ENCODE measurements at places on chromosomes 11 and 22.
A peak's percentile ranks its signal among the peaks of the same experiment; 100 is the strongest.

DNA sequence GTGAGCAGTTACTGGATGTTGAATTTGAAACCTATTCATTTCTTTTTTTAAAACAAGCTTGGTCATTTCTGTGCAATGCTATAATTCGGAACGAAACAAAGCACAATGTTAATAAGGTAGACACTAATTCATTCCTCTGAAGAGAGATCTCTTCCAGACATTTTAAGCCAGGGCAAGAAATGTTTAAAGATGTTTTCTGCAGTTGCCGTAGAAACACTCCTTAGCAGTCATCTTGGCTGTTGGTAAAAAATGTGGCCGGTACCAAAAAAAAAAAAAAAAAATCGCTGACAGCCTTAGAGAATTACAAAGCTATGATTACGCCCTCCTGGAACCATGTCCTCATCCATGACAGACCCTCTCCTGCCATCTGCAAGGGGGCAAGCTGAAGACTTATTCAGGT is 66.4 kb upstream of the TTC12 start:
- no peak for DNase-seq

DNA sequence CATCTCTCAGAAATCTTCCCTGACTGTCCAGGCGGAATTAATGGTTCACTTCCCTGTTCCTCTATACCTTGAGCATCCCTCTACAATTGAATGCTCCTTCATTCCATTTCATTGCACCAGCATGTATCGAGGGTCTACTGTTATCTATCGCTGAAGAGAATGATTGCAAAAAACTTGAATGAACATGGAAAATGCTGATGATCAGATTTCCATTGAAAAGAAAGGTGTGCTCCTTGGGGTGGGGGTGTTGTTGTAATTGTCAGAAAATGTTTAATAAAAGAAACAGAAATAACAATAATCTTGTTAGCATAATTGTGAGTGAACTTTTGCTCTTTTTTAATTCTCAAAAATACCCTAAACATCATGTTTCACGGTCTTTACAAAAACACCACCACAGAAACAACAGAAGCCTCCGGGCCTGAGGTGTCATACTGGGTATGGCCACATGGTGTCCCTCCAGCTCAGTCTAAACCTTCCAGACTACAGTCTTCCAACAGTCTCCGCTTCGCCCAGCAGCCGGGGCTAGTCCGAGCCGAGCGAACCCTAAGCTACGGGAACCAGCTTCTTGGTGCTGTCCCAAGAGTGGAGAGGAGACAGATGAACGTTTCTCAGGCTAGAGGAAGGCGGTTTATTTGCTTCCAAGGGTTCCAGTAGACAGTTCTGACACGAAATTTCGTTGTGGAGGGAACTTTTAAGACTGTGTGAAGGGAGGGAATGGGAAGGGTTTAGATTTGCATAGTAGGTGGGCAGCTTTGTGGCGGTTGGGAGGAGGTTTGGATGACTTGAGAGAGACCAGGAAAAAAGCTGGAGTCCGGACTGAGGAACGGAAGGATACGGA is 75.8 kb upstream of the ZBED5 start:
- DNase-seq = peak; percentile 98

- DNase-seq = no peak
These were observed 52.4 kb upstream of the LMO2 start for GRCh38 chr11:33944345-33944692.

- no peak for DNase-seq
These were observed 25.0 kb upstream of the OAF start for GRCh38 chr11:120185706-120186455.

DNA sequence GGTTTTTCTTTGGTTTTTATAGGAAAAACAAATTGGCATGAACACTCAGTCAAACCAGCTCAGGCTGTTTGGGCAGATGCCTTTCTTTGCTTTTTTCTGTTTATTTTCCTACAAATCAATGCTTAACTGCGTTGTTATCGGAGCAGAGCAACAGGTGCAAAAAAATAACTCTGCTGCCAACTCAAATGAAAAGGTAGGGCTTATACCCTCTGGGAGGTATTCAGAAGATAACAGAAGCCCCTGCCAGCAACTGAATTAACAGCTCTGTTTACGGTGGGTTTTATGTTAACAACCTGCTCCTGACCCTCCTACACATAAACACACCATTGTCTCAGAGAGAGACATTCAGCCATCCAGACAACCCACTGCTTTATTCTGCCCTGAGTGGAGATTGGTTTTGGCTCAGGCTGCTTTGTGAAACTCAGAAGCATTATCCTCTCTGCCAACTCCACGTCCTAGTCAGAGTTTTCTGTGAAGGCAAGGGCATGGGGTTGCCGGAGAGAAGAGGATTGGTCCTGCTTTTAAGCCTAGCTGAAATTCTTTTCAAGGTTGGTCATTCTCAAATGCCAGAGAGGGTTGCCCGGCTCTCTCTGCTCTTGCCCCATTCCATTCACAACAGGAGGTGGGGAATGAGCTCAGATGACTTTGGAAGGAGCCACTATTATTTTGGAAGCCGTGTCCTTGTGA is 11.4 kb downstream of the EHF start:
- DNase-seq = peak; percentile 50

DNA sequence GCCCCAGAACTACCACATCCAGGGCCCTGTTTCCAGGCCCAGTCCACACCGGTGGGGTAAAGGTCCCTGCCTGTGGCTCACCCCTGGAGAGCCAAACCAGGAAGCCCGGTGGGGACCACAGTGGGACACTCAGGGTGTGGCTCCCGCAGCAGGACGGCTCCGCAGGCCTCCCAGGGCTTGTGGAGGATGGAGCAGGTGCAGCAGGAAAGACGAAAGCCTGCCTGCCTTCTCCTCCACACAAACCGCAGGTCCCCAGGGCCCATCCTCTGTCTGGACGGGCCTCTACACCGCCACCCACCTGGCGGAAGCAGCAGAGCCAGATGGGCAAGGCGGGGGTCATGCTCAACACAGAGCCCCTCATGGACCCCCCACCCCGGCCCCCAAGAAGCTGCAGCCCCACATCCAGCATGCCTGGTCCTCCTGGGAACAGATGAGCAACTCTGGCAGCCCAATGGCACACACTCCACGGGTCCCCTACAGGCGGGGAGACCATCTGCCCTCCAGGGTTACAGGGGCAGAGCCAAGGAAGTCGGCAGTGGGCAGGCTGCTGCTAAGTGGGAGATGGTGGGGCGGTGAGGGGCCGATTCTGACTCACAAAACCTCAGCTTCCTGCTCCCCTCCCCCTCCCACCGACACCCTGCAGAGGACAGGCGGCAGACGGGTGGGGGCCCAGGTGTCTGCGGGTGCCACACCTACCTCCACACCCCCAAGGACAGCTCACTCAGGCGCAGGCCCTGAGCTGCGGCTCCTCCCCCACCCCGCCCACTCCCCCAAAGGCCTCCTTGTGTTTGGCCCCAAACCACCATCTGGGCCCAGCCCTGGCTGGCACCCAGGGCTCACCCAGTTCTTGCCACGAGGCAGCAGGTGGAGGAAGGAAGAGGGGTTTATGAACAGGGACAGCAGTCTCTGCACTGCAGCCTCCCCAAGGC is 5.2 kb downstream of the SBF1 start:
- peak; percentile 44 for DNase-seq

DNA sequence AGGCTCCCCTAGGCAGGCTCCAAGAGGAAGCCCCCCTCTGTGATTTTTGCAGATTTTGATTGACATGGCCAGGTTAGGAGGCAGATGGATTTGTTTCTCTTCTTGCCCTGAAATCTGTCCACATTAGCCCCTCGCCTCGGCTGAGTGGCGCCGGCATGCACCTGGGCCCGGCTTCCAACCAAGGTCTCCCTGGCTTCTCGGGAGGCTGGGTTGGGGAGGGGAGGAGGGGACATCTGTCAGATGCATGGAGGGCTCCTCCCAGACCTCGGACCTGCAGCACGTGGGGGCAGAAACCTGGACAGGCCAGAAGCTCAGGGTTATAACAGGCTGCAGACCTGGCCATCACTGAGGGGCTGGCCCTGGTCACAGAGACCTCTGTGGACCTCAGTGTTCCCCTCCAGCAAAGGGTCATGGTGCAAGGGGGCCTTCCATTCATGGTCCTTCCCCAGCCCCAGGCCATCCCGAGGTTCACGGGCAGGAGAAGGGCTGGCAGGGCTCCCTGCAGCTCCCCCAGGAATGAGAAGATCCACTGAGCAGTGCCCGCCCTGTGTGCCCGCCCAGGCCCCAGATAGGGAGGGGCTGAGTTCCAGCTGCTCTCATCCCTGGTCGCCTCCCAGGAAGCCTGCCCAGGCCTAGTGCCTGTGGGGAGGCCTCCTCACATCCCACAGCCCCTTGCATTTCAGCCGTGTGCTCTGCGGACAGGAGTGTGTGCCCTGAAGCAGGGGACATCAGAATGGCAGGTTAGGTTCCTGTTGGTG is 747.8 kb downstream of the BRD1 start:
- no peak for DNase-seq

- DNase-seq = no peak
These were observed 111.1 kb downstream of the MED15 start for GRCh38 chr22:20618488-20618887.

GRCh38 chr11:112412383-112412782 is 151.7 kb upstream of the PLET1 start:
- DNase-seq = no peak

GRCh38 chr11:94525546-94526324 is 13.5 kb downstream of the C11orf97 start:
- DNase-seq = no peak

- DNase-seq = no peak
These were observed 14.4 kb downstream of the DCDC1 start for GRCh38 chr11:31355131-31355530.

GRCh38 chr22:29029202-29030000 is 32.2 kb downstream of the C22orf31 start:
- no peak for DNase-seq

DNA sequence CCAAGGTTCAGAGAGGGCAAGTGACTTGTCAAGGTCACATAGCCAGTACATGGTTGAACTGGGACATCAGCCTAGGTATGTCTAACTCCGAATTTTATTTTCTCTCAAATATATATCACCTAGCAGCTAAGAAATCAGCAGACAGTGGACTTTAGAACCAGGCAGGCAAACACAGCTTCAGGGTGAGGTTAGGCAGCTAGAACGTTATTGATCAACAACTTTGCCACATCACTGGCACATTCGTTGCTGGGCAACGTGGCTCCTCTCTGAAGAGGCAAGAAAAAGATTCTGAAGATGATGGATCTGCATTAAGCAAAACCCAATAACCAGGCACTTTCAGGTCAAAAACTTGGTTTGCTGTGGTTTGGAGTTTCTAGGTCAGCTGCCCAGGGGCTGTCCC is 258.0 kb downstream of the KIRREL3 start:
- no peak for DNase-seq

- DNase-seq = no peak
These were observed 12.5 kb downstream of the OSBPL5 start for GRCh38 chr11:3152471-3153110.

GRCh38 chr22:43168471-43169309 is 17.3 kb downstream of the TSPO start:
- DNase-seq = no peak

- no peak for DNase-seq
These were observed 115.0 kb downstream of the SLC1A2 start for GRCh38 chr11:35304386-35304775.

DNA sequence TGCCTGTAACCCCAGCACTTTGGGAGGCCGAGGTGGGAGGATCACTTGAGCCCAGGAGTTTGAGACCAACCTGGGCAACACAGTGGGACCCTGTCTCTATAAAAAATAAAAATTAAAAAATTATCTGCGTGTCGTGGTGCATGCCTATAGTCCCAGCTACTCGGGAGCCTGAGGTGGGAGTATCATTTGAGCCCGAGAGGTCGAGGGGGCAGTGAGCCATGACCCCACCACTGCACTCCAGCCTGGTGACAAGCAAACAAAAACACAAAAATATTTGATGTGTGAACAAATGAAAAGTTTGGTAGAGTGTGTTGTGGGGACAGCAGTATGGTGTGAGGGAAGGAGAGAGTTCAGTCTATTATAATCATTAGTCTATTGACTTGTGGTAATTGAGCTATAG is 90.8 kb upstream of the PARVA start:
- no peak for DNase-seq

All from NCI-H526 treated with DMSO at 0.1 percent for 48 hours (cell line).